ENCODE measurements at places on chromosomes 3 and 15.

DNA sequence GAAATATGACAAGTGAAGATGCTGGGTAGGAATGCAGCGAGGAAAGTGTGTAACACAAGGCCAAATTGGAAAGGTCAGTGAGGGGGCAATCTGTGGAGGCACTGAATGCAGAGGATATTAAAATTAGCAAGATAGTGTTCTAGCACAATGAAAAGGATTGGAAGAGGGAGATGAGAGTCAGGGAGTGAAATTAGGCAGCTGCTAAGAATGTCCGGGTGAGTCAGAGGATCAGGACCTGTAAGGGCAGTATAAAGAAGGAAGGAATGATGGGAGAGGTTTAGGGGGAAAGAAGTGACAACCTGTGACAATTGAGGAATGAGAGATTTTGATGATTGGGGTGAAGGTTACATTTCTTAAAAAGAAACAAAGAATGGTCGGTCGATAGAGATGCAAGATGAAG lies 103.5 kb downstream of the UBE3A start:
- DNase-seq: no peak

- no peak for DNase-seq
Observed at GRCh38 chr15:93210995-93211394, 122.0 kb upstream of the RGMA start.

DNA sequence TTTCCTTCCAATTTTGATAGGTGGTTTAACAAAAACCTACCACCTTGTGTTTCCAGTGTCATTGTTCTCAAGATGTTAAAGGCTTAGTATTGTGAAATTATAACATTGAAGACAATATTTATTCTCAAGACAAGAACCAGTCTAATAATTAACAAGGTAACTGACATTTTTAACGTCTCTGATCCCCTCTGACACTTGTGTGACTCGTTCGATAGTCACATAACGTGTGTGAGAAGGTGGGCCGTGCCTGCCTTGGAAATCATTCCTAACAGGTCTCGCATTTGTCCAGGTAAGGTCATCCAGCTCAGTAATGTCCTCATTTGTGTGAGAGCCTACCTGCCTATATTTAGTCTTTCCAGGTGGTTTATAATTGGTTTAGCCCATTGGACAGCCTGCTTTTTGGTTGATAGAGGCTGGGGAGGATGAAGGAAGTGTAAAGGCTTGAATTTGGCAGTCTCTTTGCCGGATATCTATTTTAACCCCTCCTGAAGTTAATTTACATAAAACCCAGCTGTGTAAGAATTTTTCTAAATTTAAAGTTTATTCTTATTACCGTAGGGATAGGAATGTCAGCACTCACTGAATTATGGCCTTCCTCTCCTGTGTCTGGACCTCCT lies 94.4 kb downstream of the AKAP13 start:
- DNase-seq: no peak

- no peak for DNase-seq
Observed at GRCh38 chr15:90160781-90161727, 40.1 kb upstream of the SEMA4B start.

- no peak for DNase-seq
Observed at GRCh38 chr3:135133905-135134683, 339.0 kb downstream of the EPHB1 start.

GRCh38 chr3:171783086-171783485 lies 27.2 kb downstream of the PLD1 start:
- no peak for DNase-seq

GRCh38 chr3:114928989-114929640 lies 218.0 kb downstream of the ZBTB20 start:
- no peak for DNase-seq

- peak; percentile 95 for DNase-seq
Observed at GRCh38 chr15:64456634-64457108, 3.7 kb upstream of the ZNF609 start.

DNA sequence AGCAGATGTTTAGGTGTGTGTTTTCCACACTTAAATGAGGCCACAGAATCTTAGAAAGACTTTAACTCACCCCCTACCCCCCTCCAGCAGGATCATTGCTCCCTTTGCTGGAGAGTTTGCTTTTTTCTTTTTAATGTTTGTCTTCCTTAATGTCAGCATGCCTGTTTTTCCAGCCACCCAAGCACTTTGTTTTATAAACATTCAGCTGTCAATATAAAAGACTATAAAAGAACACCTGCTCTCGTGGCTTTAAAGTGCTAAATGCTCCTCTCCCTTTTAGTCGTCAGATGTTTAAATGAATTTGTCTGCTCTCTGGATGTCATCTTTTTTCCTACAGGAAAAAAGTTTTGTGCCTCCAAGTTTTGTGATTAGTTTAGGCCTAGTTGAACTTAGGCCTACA lies 61.7 kb downstream of the SIDT1 start:
- no peak for DNase-seq

GRCh38 chr3:60323651-60324050 lies 927.6 kb downstream of the FHIT start:
- DNase-seq: no peak

- no peak for DNase-seq
Observed at GRCh38 chr3:23232854-23233253, 29.7 kb downstream of the UBE2E2 start.

DNA sequence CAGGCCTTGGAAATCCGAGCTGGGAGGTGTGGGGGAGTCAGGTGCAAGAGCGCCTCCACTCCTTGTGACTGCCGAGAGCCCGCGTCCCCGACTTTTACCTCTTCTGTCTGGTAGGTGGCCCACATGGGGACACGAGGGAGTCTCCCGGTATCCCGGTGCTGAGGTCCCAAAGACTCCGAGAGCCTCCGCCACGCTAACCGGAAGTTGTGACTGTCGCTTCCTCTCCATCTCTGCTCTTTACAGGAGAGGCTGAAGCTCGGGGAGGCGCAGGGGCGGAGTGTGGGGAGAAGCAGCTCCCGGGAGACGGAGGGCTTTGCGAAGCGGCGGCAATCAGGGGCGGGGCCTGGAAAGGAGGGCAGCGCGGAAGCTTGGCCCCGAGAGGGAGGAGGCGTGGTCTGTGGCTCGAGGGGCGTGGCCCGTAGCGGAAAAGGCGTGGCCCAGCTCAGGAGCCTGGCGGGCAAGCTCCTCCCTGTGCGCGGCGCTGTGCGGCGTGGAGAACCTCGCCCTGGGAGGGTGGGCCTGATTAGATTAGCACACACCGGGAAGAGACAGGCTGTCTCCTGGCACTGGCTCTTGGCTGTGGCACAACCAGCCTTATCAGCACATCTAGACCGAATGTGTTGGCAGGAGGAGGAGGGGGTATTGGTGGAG lies 143.9 kb downstream of the GABRB3 start:
- DNase-seq: no peak

DNA sequence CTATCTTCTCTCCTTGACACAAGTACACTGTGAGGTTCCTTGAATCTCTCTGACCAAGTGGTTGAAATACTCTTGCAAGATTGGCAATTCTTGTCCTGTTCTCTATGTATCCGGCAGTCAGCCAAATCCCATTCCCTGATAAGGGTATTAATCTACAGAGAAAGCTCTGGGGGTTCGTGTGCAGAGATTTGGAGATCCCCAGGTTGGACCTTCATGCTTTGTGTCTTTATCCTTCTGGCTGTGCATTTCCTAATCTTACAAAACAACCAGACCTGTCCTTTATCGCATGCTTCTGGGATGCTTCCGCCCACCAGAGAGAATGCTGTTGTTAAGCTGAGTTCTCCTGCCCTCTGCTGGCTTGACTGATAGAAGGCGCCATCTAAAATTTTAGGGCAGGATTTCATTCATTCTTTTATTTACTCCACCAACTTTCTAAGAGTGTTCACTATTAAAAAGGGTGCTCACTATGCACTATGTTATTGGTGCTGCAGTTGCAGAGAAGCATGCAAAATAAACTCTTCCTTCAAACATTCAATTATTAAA lies 8.6 kb upstream of the SST start:
- DNase-seq: peak; percentile 64

GRCh38 chr15:74036271-74037170 lies 42.0 kb downstream of the PML start:
- DNase-seq: peak; percentile 56

DNA sequence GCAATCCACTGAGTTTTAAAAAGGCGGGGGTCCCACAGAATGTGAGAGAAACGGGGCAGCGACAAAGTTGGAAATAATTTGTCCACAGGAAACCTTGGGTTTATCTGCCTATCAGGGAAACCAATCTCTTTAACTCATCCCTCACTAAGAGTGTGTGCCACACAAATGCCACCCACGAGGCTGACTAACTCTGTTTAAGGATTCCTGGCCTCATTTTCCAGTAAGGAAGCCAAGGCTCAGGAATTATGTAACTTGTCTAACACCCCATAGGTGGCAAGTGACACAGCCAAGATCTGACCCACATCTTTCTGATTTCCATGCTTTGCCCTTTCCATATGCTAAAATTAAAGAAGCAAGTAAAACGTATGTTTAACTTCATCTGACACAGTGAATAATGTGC lies 263.2 kb downstream of the CNTN3 start:
- DNase-seq: no peak

DNA sequence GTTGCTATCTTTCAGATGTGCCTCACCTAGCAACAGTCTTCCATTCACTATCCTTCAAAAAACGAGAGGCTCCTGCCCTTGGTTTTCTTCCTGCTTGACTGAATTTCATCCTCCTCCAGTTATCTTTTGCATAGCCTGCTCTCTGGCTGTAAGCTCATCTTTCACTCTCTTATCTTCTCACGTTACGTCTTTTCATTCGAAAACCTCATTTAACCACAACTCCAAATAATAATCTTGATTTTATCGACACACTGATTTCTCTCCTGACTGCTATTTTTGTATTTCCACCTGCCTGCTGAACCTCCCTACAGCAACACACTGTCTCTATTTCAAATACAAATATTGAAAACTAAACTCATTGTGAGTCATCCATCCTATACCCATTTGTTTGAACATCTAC lies 230.7 kb upstream of the TMC3 start:
- DNase-seq: no peak

GRCh38 chr3:123880998-123881561 lies 3.1 kb downstream of the MYLK start:
- DNase-seq: peak; percentile 38

DNA sequence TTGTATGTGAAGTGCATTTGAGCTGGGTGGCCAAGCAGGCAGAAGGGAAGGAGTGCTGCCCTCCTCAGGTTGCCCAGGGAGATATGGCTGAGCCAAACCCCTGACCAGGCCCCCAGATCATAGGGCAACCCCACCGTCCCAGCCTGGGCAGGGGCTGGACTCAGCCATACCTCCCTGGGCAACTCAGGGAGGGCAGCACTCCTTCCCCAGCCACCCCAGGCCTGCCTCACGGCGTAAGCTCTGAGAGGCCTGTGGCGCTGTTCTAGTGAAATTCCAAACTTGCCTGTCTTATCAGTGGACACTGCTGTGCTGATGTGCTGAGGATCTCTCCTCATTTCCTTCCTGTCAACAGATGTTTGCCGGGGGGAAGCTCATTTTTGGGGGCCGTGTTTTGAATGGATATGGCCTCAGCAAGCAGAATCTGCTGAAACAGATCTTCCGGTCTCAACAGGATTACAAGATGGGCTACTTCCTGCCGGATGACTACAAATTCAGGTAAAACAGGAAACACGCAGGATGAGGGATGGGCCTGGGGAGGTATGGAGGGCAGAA lies 57.6 kb upstream of the FGD5 start:
- DNase-seq: peak; percentile 95
